ENCODE measurements at places on chromosomes 2 and 18.

DNA sequence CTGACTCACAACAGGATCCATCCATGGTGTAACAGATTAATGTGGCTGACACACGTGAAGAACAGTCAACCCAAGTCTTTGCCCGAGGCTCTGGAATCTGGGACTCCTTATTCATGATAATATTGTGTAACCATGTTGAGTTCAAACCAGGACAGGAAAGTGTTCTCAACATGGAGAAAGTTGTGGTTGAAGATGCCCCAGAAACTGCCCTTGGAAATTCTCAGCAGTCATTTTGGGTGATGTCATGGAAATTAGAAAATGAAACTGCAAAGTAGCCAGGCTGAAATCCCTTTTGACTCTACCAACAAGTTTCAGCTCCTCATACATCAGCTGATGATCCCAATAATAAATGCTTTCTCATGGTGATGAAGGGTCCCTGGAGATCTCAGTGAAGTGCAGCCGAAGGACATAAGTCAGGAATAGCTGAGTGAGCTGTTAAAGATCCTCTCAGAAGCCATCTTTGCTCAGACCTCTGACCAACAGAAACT lies 307.7 kb downstream of the TNS1 start:
- DNase-seq = no peak

- DNase-seq = peak; percentile 8
Measured at GRCh38 chr2:232438951-232439757, 16.8 kb upstream of the ALPI start.

DNA sequence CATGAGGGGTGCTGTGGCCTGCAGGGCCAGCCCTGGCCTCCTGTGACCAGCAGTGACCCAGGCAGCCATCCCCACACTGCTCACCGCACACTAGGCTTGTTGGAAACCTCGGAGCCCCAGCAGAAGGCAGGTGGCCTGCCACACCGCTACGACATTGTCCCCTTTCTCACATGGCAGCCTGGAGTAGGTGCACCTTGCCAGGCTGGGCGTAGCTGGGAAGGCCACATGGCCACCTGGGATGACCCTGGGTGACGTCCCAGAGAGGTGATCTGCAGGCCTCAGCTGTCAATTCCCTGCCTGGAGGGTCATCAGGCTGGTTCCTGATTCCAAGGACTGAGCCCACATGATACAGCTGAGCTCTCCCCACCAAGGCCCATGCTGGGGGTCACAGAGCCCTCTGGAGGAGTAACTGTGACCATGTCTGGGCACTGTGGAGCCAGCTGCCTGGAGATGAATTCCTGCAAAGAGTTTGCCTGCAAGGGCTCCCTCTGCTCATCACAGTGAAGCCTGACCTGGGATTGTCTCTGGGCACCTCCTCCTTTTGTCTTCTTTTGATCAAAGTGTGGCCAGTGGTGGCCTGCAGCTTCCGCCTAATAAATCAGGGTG lies 119.6 kb upstream of the OTOS start:
- no peak for DNase-seq

DNA sequence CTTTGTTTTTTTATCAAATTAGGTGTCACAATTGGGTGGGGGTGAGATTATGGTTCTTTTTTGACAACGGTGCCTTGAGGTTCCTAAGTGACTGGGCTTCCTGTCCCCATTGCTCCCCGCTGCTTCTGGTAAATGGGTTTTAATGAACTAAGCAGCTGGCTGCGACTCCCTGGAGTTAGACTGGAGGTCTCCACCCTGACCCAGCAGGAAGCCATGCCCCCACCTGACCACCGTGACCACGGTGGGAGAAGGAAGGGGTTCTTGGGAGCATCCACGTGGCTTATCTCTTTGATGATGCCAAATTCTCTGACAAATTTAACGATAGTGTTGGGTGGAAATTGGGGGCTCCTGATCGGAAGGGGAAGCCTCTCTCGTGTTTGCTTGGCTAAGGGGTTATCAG lies 12.2 kb downstream of the CNDP2 start:
- no peak for DNase-seq

GRCh38 chr18:60391571-60392226 lies 19.1 kb upstream of the MC4R start:
- no peak for DNase-seq

- DNase-seq = no peak
Measured at GRCh38 chr18:51168960-51169662, 28.4 kb downstream of the MEX3C start.

DNA sequence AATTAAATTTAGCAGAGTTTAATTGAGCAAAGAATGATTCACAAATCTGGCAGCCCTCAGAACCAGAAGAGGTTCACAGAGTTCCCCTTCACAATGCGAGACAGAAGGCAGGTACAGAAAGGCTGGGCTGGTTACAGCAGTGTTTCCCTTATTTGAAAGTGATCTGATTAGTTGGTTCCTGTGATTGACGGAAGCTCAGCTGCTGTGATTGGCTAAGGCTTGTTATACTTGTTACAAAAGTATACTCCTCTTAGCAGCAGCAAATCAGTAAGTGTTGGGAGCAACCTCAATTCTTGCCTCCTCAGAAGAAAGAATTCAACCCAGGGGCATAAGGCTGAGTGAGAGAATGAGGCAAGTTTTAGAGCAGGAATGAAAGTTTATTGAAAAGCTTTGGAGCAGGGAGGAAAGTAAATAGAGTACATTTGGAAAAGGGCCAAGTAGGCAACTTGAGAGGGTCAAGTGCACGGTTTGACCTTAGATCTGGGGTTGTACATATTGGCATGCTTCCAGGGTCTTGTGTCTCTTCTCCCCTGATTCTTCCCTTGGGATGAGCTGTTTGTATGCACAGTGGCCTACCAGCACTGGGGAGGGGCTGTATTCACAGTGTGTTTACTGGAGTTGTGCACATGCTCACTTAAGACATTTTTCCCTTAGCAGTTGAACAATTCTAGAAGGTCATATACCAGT lies 431.8 kb upstream of the RAB12 start:
- DNase-seq = no peak

DNA sequence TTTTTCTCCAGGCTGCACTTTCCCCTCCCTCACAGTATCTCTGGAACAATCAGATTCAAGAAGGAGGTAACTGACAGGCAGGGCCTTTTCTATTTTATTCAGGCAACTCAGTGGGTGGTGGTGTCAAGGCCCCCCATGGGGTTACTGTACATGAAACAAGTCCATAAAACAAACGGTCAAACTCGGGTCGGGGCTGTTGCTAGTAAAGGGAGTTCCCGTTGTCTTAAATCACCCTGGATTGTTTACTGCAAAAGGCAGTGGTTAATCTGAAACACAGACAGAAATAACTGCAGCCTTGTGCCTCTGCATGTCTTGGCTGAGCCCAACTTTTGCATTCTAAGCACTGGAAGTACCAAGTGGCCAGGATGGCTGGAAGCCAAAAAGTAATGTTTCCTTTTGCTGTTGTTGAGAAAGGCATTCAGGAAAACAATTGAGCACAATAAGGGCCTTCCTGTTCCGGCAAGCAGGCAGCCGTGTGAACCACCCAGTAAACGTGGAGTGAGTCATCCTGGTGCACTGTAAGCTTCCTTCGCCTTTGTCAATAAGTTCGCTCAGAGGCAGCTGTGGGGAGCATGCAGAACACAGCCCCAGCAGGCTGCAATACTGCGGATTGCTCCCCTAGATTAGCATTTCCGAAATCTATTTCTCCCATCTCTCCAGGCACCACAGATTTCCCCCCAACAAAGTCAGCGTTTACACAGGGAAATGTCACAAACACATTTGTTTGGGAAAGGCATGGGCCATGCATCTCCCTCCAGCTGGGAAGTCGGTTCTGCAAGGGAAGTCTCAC lies 149.6 kb downstream of the IRS1 start:
- DNase-seq = peak; percentile 28

- DNase-seq = no peak
Measured at GRCh38 chr2:177665948-177666347, 273.4 kb downstream of the AGPS start.

DNA sequence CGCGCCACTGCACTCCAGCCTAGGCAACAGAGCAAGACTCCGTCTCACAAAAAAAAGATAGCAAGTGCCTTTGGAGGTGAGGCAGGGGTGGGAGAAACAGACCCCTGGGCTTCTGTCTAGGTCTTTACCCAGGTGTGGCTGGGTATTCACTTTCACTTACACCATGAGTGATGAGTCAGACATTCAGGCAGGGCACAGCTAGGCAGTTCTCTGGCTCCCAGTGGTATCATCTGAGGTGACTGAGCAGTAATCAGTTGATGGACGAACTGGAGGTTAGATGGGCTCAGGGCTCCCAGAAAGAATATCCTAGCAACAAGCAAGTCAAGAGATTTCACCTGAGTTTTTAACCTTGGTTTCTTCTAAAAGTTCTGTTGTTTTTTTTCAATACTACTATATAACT lies 107.0 kb upstream of the RAB6C start:
- no peak for DNase-seq

DNA sequence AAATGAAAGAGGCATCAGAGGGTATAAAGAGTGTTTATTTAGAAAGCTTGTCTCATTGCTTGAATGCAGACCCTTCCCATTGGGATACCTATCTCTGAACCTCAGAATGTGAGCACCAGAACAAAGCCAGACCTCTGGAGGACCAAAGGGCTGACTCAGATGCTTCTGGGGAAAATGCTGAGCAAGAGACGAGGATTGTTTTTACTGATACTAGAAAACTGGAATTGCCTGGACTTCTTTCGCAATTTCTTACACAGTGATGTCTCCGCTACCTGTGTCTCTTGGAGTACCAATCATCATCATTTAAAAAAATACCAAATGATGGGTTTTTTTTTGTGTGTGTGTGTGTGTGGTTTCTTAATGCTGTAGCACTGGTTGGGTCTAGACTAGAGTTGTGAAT lies 55.6 kb upstream of the CCDC85A start:
- DNase-seq = no peak

GRCh38 chr18:70554854-70555445 lies 266.1 kb downstream of the SOCS6 start:
- no peak for DNase-seq

GRCh38 chr2:156561326-156561725 lies 125.1 kb downstream of the GPD2 start:
- DNase-seq = no peak

GRCh38 chr2:229652796-229653195 lies 61.6 kb downstream of the DNER start:
- no peak for DNase-seq

- DNase-seq = no peak
Measured at GRCh38 chr2:215881582-215881981, 131.8 kb downstream of the MREG start.

DNA sequence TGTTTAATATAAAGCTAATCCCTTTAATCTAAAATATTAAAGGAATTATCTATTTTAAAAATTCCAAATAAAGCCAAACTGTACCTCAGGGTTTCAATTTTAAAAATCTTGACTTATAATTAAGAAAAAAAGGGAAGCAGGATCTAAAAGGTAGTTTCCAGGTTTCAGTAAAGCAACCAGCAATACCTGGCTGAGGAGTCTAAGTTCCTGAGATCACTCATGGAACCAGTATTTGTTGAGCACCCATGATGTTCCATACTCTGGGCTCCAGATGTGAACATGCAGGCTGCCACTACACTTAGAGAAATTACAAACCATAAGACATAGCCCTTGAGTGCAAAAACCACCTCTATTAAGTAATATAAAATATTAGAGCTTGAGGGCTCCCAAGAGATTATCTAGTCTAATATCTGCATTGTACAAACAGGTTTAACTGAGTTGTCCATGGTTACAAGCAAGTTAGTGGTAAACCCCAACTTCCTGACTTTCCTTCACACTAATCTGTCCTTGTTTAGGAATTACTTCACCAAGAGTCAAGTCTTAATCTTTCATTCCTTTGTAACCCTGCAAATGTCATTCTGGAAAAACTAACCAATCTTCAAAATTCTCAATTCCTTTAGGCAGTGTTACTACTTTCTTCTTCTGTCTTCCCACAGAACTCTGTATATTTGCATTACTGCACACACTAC lies 49.2 kb downstream of the CLASP1 start:
- no peak for DNase-seq

- no peak for DNase-seq
Measured at GRCh38 chr2:177419274-177419673, 26.7 kb downstream of the AGPS start.

GRCh38 chr2:28327581-28327955 lies 65.1 kb upstream of the FOSL2 start:
- no peak for DNase-seq

DNA sequence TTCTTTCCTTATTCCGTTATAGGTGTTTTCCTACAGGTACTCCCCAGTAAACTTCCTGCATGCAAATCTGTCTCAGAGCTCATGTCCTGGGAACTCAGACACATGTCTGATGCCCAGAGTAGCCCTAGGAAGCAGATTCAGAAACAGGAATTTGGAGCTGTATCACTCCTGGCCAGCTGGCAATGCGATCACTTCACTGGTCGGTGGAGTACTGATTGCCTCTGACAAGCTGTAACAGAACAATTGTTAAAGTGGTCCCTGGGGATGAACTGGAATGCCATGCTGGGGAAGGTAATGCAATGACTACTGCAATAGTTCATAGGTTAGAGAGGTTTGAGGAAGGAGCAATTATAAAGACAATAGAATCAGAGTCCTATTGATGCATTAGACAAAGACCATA lies 131.6 kb upstream of the DOCK10 start:
- DNase-seq = no peak

DNA sequence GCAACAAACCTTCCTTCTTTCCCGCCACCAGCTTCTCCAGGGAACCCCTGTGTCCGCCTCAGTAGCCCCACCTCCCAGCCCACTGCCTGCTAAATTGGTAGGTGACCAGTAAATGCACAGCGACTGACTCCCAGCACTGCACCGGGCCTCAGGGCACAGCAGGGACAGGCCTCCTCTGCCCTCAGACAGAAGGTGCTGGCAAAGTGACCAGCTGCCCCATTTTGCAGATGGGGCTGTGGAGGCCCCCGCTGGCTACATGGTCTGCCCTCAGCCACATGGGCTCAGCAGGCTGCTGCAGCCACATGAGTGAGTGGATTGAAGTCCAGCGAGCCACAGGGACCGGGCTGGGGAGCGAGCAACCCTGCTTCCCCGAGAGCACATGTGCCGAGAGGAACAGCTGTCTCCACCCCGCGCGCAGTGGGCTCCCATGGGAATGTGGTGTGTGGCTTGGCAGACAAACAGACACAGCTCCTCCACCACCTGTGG lies 7.8 kb upstream of the NPPC start:
- DNase-seq = no peak

- no peak for DNase-seq
Measured at GRCh38 chr2:46780801-46781445, 134.7 kb downstream of the MCFD2 start.

- no peak for DNase-seq
Measured at GRCh38 chr2:13884291-13884976, 748.1 kb upstream of the LRATD1 start.

DNA sequence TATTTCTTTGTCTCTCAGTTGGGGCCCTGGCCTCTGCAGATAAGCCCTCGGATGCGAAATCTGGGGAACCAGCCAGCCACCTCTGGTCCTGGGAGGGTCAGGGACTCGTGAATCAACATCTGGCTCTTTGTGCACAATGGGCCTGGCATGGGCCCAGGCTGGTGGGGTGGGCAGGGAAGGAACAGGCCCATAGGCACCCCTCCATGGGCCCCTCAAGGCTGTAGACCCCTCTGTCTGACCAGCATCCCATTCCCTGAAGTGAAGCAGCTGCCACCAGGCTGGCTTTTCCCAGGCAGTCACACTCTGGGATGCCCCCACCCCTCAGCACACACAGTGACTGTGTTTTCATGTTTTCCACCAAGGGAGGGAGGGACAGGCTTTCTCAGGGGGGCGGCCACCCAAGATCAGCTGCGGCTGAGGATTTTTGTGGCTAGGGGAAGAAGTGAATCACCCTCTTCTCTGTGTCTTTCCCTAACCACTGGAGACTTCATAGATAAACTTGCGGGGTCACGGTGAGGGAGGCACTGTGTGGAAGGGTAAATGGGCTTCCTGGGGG lies 166.0 kb downstream of the AGAP1 start:
- no peak for DNase-seq
